ENCODE measurements at places on chromosomes 5 and 9.

GRCh38 chr5:39919876-39920275 lies 495.1 kb upstream of the DAB2 start:
- no peak for DNase-seq

- DNase-seq, result no peak
These were observed 219.1 kb upstream of the ELAVL2 start for GRCh38 chr9:24045150-24045549.

- no peak for DNase-seq
These were observed 29.4 kb downstream of the WWC1 start for GRCh38 chr5:168320805-168321204.

DNA sequence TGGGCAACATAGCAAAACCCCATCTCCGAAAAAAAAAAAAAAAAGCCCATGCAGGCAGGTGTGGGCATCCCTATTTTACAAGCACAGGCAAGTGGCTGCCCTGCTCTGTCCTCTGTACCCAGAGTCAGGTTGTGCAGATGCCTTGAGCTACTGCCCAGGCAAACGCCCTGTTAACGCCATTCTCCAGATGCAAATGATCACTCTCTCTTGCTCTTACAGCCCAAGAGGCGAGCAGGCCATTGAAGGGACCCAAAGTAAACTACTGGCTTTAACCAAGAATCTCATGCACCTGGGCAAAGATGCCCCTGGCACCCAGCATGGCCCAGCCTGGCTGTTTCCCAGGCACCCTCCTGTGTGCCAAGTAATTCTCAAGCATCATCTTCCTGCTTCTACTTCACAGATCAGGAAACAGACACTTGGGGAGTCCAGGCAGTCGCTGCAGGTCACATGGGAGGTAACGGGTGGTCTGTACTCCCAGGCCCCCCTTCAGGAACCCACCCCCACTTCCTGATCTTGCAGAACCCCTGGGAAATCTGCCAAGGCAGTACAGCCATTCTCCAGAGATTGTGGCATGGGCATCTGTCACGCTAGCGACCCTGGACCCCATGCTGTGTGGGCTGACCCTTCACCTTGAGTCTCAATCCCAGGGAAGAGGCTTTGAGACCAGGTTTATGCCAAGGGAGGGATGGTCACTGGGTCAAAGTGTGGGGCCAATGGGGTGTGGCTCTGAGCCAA lies 14.2 kb downstream of the EEIG1 start:
- DNase-seq, result no peak

- DNase-seq, result no peak
These were observed 15.2 kb downstream of the NEK6 start for GRCh38 chr9:124272979-124273378.

DNA sequence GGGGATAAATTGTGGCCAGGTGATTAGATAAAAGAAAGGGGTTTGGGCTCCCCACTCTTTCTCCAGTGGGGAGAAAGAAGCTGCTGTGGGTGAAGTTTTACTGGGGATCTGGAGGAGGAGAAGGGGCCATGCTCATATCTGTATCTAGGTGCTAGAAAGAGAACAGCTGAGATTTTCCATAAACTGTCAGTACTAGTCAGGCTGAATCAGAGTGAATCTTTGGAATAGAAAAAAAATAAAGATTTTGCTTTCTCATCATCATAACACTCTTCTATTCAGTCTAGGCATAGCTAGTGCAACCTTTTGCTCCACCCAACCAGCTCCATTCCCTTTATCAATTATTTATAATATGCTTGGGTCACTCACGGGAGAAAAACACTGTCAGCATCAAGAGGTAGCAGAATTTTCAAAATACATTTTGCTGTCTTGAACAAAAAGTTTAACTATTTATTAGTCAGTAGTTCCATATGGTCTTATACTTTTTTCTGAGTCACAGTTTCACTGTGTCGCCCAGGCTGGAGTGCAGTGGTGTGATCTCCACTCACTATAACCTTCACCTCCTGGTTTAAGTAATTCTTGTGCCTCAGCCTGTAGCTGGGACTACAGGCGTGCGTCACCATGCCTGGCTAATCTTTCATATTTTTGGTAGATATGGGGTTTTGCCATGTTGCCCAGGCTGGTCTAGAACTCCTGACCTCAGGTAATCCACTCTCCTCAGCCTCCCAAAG lies 21.3 kb upstream of the ERMP1 start:
- no peak for DNase-seq

- no peak for DNase-seq
These were observed 601 bp downstream of the ERGIC1 start for GRCh38 chr5:172834415-172835289.

- no peak for DNase-seq
These were observed 27.5 kb upstream of the EFNA5 start for GRCh38 chr5:107698286-107698685.

- DNase-seq, result no peak
These were observed 11.8 kb upstream of the HEXB start for GRCh38 chr5:74673011-74673790.

DNA sequence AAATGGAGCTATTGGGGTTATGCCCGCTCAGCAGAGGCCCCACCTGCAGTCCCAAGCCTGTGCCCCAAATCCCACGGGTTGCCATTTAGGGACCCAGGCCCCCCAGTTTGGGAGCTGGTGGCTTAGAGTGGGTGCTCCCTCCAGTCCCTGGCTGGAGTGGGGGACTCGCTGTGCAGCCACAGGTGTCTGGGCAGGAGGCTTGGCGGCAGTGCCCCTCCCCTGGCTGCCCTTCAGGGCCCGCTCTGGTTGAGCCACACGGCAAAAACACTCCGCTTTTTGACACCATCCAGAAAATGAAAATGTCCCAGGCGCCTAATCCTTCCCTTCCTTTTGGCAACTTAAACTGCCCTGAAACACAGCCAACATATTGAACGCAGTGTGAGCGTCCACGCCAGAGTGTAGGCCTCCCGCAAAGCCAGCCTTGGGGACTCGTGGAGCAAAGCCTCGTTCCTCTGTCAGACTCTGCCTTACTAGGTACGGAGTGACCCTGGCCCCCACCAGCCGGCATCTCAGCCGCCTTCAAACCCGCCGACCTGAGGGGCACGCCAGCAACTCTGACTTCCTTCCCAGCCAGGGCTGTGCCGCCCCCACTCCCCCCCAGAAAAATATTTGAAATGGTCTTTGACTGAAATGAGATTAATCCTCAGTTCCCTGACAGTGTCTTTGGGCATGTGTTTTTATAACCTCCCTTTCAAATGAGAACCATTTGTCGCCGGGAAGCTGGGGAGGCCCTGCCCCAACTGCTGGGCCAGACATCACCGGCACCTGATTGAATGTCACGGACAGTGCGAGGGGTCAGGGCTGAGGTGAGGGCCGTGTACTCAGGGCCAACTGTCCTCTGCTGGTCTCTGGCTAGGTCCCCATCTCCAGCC lies 98.5 kb upstream of the LMX1B start:
- DNase-seq, result no peak

GRCh38 chr5:171579976-171580411 lies 160.5 kb downstream of the FGF18 start:
- no peak for DNase-seq

GRCh38 chr9:36213387-36213786 lies 22.7 kb downstream of the CLTA start:
- no peak for DNase-seq

DNA sequence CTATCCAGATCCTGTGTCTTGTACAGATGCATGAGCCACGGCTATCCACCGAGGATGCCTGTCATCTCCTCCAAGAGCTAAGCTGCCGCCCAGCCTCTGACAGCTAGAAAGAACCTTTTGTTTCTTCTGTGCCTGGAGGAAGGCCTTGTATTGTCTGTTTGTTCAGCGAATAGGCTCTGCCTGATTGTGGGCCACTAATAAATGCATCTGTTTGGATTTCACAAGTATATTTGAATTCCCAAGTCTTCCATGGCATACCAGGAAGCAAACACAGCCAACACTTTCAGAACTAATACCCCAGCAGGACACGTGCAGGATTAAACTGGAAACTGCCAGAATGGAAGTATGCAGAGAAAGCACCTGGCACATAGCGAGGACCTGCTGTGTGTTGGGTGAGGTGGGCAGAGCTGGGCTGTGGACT lies 92.7 kb upstream of the NEURL1B start:
- no peak for DNase-seq

DNA sequence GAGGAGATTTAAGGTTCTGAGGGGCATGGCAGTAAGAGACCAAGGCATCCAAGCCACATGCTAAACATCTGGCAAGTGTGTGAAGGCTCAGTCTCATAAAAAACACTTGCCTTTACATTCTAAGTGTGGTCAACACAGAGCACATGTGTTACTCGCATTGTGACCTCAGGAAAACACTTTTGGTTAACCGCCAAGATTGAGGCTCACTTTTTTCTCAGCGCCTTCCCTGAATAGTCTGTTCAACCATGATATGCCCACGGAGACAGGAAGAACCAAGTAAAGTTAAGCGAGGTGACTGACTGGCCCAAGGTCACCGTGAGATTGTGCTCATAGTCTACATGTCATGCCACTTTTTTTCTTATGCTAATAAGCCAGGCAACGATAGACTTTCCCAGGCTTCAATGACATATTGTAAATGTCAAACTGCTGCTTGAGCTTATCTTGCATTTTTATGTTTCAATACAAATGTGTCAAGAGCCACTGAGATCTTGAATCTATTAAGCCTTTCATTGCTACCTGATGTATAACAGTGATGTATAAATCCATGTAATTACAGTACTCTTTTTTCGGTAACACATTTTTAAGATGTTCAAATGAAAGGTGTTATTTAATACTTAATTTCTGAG lies 21.1 kb upstream of the IL9 start:
- no peak for DNase-seq

Data from activated CD4-positive, alpha-beta T cell treated with anti-CD3 and anti-CD28 coated beads, Interleukin-2, amount 50 U/mL, for 24 hours (primary cell).